ENCODE measurements at places on chromosomes 7 and 10. TPM values are rescaled to one million over a fixed set of nuclear protein-coding genes. Genes with fewer than 3 reads are reported as not detected.

CYP2C9 gene
- not detected for total RNA-seq

SPDYE8 gene
- not detected for total RNA-seq

SPDYE11 gene
- total RNA-seq = not detected

IDI1 gene
- total RNA-seq = 35.8 TPM

MMP21 gene
- not detected for total RNA-seq

HMX3 gene
- total RNA-seq = 0.16 TPM

ANKRD2 gene
- total RNA-seq = 0.16 TPM

NUB1 gene
- total RNA-seq = 49.4 TPM

HTR7 gene
- total RNA-seq = 3.3 TPM

FAM149B1 gene
- total RNA-seq = 44.2 TPM

VWDE gene
- 0.16 TPM for total RNA-seq

EIF3B gene
- 123 TPM for total RNA-seq

TRPV6 gene
- total RNA-seq = not detected

TRIM4 gene
- 23.3 TPM for total RNA-seq

INMT gene
- 14.3 TPM for total RNA-seq

PTPRE gene
- 0.52 TPM for total RNA-seq

UCN3 gene
- total RNA-seq = not detected

ZNF277 gene
- total RNA-seq = 66.4 TPM

DGKI gene
- 1.9 TPM for total RNA-seq

DNA2 gene
- 4.9 TPM for total RNA-seq

ABCF2 gene
- total RNA-seq = 31.0 TPM

MYH16 gene
- total RNA-seq = not detected

CCDC6 gene
- total RNA-seq = 13.5 TPM

SEC31B gene
- 3.9 TPM for total RNA-seq

GRM3 gene
- total RNA-seq = not detected

INPP5A gene
- 47.4 TPM for total RNA-seq

SEMA4G gene
- total RNA-seq = 1.6 TPM

RPEL1 gene
- under 0.01 TPM for total RNA-seq

WIPF3 gene
- total RNA-seq = under 0.01 TPM

LSM5 gene
- total RNA-seq = 16.1 TPM

FAM170B gene
- total RNA-seq = not detected

FGL2 gene
- 170 TPM for total RNA-seq

ARL4A gene
- 18.1 TPM for total RNA-seq

MRPS17 gene
- total RNA-seq = 16.9 TPM

SPDYE2B gene
- not detected for total RNA-seq

NPSR1 gene
- not detected for total RNA-seq

RTKN2 gene
- 0.47 TPM for total RNA-seq

FFAR4 gene
- total RNA-seq = not detected

ARL3 gene
- total RNA-seq = 8.4 TPM

NUDT5 gene
- 56.8 TPM for total RNA-seq

FGFR2 gene
- total RNA-seq = under 0.01 TPM

NPFFR1 gene
- total RNA-seq = under 0.01 TPM

GPR85 gene
- total RNA-seq = 1.9 TPM

LRIT2 gene
- not detected for total RNA-seq

COG5 gene
- 19.2 TPM for total RNA-seq

VWA2 gene
- total RNA-seq = 0.86 TPM

FIS1 gene
- total RNA-seq = 310 TPM

NSUN5 gene
- 11.8 TPM for total RNA-seq

CPED1 gene
- 36.9 TPM for total RNA-seq

POM121 gene
- total RNA-seq = 3.2 TPM

IRF5 gene
- not detected for total RNA-seq

ARHGAP21 gene
- total RNA-seq = 130 TPM

FOXI2 gene
- total RNA-seq = not detected

ITGA8 gene
- total RNA-seq = under 0.01 TPM

CCDC3 gene
- total RNA-seq = 0.16 TPM

ADD3 gene
- 207 TPM for total RNA-seq

PTPN20 gene
- total RNA-seq = 0.09 TPM

Measured in bronchial smooth muscle cell (primary cell).